ENCODE measurements at places on chromosomes 3 and 15.

- DNase-seq = no peak
Measured at GRCh38 chr15:79523266-79523665, 91.1 kb downstream of the MINAR1 start.

DNA sequence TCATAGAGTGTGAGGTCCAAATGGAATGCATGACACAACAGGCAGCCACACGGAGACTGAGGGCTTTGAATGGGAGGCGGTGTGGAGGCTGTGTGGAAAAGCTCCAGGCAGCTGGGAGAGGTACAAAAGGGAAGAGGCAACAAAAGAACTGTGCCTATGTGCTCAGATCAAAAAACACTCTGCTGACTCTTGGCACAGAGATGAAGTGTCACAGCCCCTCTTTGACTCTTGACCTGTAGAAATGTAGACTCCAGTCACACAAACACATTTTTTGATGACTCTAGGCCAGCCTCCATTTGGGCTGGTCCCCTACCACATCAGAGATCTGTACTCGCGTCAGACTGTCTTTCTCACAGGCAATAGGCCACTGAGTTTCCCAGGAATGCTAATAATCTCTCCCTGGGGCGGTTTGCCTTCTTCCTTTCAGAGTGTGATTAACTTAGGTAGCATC, 456.0 kb downstream of the TUSC7 start:
- no peak for DNase-seq

DNA sequence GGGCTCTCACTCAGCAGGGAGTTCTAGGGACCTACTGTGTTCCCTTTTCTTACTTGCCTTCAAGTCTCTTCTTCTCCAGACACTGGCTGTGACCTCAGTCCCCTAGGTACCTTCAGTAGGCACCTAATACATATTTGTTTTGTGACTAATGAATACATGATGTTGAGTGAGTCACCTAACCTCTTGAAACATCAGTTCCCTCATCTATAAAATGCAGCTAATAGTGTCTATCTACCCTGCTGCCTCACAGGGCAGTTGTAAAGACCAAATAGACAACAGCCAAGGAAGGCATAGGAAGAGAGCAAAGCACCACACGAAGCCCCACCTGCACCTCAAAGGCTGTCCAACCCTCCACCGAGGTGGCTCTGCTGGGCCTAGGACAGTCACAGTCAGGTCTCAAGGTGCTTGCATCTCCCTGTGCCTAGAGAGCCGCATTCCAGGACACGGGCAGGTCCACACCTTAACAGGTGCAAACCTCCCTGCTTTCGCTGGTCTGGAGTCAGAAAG, 29.1 kb downstream of the DAPK2 start:
- no peak for DNase-seq

GRCh38 chr15:42163291-42163690, 6.9 kb upstream of the PLA2G4F start:
- DNase-seq = no peak

DNA sequence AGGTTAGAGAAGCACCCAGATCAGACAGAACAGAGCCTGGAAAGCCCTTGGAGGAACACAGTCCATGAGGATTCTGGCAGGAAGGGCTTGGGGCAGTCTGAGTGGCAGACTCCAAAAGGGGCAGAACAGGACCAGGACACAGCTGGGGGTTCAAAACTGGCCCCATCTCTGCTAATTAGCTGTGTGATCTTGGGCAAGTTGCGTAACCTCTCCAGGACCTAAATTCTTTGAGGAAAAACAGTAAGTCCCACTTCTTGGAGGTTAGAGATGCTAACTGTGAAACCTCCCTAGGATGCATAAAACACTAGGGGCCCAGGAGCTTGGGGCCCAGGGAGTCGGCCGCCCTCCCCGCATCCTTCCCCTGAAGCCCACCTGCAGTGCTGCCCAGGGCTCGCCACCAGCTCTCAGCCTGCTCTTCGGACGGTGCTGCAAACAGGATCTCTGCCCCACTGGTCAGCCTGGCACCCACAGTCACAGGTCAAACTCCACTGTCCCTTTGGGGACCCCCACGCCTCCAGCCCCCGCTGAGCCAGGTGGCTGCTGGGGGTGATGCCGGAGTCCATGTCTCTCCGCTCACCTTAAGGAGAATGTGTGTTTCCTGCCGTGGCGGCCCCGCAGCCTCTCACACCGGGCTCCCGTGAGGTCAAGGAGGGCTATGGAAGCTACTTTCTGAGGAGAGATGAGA, 12.0 kb downstream of the PLA2G4B start:
- DNase-seq = no peak

DNA sequence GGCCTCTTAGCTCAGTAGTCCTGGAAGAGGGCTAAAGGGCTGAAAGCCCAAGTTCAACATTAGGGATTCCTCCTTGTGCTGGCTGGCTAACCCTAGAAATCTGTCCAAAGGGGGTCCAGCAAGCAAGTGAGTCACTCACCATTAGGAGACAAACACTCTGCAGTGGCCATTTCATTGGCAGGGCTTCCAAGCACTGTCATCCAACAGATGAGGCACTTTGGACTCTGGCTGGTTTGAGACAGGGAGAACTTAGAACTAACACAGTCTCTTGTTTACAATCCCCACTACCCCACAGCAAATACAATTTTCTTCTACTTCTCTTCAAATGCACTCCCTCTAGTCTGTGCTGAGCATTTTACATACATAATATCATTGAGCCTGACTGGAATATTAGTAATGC, 10.1 kb upstream of the WNT5A start:
- DNase-seq = no peak

DNA sequence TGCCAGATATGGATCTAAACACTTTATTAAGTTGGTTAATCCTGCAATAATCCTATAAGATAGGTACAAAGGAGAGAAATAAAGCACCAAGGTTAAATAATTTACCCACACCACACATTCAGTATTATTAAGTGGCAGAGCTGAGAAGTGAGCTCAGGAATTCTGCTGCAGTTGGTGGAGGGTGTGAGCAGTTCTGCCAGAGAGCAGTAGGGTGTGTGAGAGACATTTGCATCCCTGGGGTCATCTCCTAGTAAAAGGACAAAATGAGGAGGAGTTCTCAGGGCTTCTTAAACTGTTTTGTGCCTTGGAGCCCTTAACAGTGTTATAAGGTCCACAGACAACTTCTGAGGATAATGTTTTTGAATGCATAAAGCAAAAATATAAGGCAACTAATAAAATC, 484.5 kb downstream of the TAFA4 start:
- DNase-seq = no peak

GRCh38 chr3:24242012-24242698, 252.5 kb downstream of the THRB start:
- DNase-seq = no peak

DNA sequence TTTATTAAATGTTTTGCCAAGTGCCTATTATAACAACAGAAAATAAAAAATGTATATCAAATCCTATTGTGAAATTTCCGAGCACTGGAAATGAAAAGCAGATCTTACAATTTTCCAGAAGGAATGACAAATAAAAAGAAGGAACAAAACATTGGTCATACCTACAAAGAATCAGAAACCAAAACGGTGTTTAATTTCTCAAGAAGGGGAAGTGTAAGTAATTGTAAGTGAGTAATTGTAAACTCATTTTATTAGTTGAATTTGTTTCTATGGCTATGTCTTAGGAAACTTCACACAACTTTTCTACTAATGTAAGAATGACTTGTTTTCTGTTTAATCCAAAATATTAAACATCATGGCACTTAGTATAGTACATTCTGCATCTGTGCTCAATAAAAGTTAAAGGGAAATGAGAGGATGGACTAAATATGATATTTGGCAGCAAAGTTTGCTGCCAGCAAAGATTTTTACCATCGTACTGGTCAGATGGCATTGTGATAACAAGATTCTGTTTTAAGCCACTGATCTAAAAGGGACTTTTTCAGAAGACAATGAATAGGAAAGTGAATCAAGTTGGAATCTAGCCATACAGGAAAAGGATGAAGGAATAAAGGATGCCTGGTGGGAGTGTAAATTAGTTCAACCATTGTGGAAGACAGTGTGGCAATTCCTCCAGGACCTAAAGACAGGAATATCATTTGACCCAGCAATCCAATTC, 232.4 kb downstream of the NFKBIZ start:
- DNase-seq = peak; percentile 61

- DNase-seq = no peak
Measured at GRCh38 chr15:27449941-27450340, 479.0 kb downstream of the GABRG3 start.

DNA sequence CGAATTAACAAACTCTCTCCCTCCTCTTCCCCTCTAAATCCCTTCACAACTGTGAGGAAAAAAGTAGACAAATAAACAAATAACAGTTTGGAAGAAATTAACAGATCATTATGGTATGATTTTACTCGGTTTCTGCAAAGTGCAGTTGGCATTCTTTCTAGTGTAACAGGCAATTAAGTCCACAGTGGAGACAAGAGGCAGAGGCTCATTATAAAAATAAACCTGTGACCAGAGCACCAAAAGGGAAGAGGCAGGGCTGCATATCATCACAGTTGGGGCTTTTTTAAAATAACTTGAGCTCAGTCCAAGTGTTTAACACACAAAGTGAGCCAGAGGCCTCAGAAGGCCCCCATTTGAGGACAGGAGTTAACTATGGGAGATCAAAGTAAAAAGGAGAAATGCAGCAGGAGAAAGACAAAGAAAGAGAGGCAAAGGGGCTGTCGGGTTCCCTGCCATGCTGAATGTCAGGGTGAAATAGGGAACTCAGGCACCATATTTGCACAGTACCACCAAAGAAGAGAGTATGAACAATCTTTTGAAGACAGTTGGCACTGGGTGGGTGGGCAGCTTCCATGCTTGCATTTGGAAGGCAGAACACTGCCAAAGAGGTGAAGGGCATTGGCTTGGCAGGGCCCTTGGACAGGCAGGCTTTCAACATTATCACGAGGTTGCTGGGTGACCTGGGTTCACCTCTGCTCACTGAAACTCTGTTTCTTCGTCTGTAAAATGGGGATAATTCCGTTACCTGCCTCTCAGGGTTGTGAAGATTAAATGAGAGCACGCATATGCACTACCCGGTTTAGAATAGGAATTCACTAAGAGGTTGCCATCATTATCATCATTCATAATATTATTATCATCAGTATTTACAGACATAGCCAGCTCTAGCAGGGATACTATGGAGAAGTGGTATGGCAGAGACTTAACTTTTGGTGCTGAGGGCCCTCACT, 134.5 kb downstream of the MEX3B start:
- DNase-seq = no peak

- peak; percentile 6 for DNase-seq
Measured at GRCh38 chr3:151969026-151969642, 95.7 kb downstream of the SUCNR1 start.

DNA sequence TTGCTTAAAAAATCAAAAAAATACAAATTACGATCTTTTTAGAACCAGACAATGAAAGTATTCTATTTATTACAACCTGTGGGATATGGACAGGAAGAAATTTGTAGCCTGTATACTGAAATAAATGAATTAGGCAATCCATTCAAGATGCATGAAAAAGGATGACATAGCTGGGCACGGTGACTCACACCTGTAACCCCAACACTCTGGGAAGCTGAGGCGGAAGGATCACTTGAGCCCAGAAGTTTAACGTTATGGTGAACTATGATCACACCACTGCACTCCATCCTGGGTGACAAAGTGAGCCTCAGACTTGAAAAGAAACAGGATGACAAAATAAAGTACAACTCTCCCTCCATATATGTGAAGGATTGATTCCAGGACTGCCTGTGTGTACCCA, 74.1 kb downstream of the MSL2 start:
- DNase-seq = no peak

GRCh38 chr3:160210799-160211221, 14.4 kb upstream of the C3orf80 start:
- peak; percentile 69 for DNase-seq

- no peak for DNase-seq
Measured at GRCh38 chr15:60973637-60974415, 255.3 kb downstream of the RORA start.

- no peak for DNase-seq
Measured at GRCh38 chr3:147651107-147651778, 242.1 kb downstream of the ZIC1 start.

- no peak for DNase-seq
Measured at GRCh38 chr3:109984976-109985375, 647.6 kb upstream of the DPPA4 start.

DNA sequence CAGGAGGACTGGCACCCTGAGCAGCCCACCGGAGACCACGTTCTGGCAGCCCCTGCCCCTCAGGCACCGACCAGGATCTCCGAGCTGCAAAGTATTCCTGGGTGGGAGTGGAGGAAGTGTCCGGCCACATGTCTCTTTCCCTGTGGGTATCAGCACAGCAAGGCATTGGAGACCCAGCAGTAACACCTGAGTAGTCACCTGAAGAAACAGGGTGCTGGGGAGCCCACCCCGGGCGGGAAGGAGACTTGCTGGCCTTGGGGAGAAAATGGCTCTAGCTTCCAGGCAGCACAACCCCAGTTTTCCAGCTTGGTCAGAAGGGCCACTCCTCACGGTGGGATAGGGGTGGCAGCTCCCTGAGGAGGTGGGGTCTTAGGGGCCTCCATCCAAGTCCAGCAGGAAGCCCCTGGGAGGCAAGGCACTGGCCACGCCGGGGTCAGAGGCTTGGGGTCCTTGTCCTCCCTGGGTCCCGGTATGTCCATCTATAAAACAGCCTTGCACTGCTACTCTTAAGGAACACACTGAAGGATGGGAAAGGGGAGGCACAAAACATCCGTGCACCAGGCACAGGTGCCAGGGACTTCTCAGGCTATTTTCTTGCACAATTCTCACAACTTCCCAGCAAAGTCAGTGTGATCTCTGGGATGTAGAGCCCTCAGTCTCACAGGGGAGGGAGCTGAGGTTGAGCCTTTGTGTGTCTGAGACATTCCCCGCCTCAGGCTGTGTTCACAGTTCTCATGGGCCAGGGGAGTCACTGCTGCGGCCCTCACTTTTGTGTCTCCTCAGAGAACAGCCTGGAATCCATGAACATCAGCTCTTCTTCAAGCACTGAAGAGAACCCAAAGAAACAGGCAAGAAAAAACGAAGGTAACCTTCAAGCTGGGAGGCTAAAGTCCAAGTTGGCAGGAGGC, 11.9 kb downstream of the CFAP100 start:
- DNase-seq = no peak

- DNase-seq = no peak
Measured at GRCh38 chr3:116070061-116070460, 375.2 kb downstream of the LSAMP start.

GRCh38 chr3:73475717-73476116, 149.0 kb downstream of the PDZRN3 start:
- DNase-seq = no peak

DNA sequence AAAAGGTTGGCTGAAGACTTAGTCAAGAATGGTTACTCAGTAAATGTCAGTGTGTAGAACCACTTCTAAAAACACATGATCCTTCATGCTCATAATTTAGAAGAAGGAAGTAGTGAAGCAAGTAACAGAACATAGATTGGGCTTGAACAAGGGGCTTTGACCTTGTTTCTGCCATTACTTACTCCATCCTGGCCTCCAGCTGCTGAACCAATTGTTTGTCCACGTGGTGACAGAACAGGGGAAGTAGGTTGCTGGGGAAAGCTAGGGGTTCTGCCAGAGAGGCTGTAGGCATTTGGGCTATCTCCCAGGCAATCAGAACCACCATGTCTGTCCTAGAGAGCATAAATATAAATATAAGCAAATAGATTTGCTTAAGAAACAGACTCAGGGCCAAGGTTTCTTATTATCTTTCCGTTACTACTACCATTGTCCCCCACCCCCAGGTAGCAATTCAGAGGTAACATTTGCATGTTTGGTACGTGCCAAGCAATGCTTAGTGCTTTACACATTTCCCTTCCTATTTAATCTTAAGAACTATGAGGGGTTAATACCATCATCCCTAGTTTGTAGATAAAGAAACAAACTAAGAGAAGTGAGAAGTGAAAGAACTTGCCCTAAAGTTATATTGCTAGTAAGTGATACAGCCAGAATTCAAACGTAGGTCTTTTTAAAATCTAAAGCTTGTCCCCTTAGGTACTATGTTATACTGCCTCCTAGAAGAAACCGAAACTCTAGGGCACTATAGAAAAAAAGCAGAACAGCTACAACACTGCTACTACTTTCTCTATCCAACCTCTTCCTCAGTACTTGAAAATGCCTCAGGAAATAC, 3.0 kb upstream of the SPG11 start:
- DNase-seq = peak; percentile 45

Data from suppressor macrophage treated with lipopolysaccharide for 4 hours (primary cell).